ENCODE measurements at places on chromosomes 1 and 21.

GRCh38 chr1:43432907-43433306 lies 20.8 kb downstream of the HYI start:
- no peak for DNase-seq

GRCh38 chr1:69230208-69230607 lies 337.5 kb upstream of the LRRC7 start:
- DNase-seq = no peak

- no peak for DNase-seq
Measured at GRCh38 chr1:29670752-29671151, 434.4 kb downstream of the PTPRU start.

GRCh38 chr21:34128674-34129038 lies 55.3 kb downstream of the MRPS6 start:
- no peak for DNase-seq

DNA sequence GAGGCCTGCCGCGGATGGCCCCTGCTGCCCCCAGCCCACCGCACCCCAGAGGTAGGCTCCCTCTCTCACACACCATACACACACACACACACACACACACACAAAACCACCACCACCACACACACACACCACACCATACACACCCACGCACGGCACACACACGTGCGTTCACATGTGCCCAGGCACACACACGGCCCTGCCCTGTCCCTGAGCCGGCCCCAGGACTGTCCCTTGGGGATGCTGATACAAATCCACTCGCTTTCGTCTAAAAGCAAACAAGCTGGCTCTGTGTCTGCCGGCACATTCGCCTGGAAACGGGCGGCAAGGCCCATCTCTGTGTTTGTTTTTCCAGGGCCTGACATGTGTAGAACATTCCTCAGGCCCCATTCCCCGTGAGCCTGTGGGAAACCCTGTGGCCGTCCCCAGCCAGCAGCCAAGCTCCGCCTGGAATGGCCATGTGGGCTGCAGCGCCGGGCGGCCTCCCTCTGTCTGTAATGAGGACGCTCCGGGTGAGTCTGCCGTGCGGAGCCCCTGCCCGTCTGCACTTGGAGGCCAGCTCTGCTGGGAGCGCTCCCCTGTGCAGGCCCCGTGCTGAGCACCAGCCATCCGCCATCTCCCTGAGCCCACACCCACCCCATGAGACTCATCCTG lies 67.4 kb downstream of the DMRTB1 start:
- no peak for DNase-seq

DNA sequence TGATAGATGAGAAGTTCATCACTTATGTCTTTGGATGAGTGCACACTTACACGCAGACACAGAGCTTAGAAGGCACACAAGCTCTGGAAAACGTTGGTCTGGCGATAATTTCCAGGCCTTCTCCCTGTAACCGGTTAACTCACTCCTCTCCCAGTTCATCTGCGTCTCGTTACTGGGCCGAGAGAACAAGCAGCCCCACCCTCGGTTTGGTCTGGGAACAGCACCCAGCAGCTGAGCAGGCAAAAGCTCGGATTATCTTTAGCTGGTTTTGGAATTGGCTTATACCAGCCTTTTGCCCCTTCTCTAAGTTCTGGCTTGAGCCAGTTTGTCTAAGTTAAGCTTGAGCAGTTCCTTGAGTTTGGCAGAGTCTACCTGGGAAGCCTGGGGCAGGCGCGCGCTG lies 27.3 kb upstream of the COL6A1 start:
- no peak for DNase-seq

- no peak for DNase-seq
Measured at GRCh38 chr1:184101141-184101540, 49.6 kb downstream of the TSEN15 start.

DNA sequence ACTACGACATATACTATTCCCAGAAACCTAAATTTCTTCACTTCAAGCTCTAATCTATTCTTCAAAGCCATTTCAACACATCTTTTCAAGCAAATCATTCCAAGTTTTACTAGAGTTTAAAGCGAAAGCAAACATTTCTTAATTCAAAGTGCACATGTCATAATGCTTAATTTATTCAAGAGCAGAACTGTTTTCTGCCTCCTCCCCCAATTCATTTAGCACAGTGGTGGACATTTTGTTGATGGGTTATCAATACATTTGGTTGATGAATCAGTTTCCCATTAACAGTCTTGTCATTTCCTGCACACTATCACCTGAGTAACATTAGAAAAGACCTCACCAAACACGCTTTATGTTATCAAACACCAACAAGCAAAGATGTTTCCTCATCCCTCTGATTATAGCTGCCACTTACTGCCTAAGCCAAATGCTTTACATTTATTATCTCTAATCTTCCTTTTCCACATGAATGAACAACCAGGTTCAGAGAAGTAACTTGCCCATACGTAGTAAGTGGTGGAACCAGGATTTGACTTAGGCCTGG lies 2.0 kb downstream of the SRSF4 start:
- DNase-seq = no peak

DNA sequence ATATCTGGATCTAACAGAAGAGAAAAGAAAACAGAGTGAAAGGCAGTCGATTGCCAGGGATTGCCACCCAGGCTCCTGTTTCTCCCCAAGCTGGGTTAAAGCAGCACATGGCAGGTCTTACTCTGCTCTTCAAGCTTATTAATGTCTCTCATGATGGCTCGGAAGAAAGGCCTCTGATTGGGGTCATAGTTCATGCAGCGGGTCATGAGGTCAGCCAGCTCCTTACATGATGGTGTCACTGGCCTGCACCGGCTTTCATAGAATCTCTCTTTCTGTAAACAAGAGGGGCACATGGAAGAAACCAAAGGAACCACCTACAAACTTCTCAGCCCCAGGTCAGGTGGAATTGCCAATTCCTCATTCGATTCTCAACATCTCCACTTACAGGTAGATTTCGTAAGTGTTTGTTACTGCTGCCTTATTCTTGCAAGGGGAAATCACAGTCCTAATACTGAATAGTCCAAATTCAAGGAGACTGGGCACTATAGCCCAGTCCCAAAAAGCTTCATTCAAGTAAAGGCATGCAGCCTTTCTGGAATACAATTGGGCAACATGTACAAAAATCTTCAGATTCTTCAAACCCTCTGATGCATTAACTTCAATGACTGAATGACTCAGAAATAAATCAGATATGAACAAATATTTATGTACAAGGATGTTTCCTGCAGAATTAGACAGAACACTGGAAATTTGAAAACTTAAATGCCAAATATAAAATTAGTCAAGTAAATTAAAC lies 96.6 kb downstream of the RAVER2 start:
- no peak for DNase-seq

- DNase-seq = no peak
Measured at GRCh38 chr1:1627261-1627828, 4.6 kb upstream of the MMP23B start.

DNA sequence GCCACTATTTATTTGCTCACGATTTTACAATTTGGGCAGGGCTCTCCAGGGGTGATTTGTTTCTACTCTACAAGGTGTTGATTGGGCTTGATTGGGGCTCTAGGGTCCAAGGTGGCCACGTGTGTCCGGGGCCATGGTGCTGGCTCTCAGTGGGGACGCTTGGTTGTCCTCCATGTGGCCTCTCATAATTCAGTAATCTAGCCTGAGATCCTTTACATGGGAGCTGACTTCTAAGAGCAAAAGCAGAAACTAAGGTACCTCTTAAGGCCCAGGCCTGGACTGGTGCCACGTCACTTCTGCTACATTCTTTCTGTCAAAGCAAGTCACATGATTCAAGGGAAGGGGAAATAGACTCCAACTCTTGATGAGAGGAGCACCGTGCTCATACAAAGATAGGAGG lies 8.1 kb upstream of the PSRC1 start:
- no peak for DNase-seq

DNA sequence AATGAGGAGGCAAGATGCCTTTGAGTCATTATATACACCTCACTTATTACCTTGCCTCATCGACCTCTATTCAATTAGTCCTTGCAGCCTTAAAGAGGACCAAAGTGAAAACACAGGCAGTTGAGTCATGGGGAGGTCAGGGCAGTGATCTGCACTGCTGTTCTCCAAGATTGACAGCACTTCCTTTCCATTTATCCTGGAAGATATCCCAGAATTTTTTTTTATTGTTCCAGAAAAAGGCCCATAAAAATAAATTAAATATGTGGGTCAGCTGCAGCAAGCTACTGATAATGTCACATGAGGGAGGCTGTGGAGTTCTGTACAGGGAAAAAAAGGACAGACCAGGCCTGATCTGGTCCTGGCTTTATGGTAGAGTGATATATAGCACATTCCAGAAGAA lies 33.2 kb upstream of the CDC42BPA start:
- peak; percentile 53 for DNase-seq

DNA sequence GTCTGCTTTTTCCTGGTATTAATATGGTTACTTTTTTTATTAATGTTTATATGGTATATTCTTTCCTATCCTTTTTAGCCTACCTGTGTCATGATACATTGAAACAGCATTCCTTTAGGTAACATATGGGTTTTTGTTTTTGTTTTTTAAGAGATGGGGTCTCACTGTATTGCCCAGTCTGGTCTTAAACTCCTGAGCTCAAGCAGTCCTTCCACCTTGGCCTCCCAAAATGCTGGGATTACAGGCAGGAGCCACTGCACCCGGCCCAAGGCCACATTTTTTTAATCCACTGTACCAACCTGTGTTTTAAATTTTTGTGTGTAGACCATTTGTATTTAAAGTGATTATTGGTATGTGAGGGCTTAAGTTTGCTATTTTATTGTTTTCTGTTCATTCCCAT lies 43.1 kb downstream of the PKN2 start:
- no peak for DNase-seq

DNA sequence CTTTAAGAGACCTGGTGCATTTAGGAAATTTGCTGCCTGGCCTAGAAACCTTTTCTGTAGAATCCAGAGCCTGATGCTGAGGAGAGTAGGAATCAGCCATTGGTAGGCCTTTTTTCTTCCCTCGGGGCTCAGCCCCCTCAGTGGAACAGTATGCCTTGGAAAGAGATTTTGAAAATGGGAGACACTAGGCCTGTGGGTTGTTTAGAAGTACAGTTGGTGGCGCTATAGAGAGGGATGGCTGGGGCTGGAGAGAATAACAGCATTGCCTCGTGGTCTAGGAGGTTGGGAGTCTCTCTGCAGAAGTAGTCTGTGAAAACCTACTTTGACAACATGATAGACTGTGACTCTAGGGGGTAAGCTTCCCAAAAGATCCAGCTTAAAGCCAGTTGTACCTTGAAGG lies 8.2 kb downstream of the KIF2C start:
- no peak for DNase-seq

GRCh38 chr1:910881-911721 lies 12.6 kb upstream of the SAMD11 start:
- DNase-seq = peak; percentile 87

DNA sequence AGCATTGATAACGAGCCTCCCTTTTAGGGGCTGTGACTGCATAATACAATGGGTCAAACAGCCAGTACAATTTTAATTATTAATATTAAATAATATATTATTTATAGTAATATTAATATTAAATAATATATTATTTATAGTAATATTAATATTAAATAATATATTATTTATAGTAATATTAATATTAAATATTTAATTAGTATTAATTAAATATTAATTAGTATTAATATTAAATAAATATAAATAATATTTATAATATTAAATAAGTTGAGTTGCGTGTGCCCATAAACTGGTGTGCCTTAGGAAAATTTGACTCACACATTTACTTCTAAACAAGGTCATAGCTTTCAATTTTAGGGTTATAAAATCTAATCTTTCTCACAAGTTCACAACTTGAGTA lies 509.3 kb upstream of the RGS18 start:
- no peak for DNase-seq

GRCh38 chr1:3197781-3198316 lies 128.8 kb downstream of the PRDM16 start:
- no peak for DNase-seq

GRCh38 chr1:115729756-115730155 lies 38.8 kb downstream of the CASQ2 start:
- DNase-seq = no peak

DNA sequence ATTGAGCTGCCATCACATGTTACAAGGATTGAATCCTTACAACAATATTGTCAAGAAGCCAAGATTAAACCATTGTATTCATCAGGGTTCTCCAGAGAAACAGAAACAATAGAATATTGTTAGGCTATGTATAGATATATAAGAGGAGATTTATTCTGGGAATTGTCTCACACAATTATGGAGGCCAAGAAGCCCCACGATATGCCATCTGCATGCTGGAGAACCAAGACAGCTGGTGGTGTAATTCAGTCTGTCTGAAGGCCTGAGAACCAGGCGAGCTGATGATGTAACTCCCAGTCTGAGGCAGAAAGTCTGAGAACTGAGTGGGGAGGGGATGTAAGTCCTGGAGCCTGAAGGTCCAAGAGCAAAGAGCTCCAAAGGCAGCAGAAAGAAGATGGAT lies 14.5 kb upstream of the TTF2 start:
- DNase-seq = no peak

GRCh38 chr1:7684132-7684531 lies 87.0 kb upstream of the VAMP3 start:
- DNase-seq = no peak

GRCh38 chr1:35319988-35320713 lies 51.6 kb downstream of the ZMYM4 start:
- no peak for DNase-seq

GRCh38 chr1:178739285-178740045 lies 14.4 kb downstream of the RALGPS2 start:
- DNase-seq = no peak

DNA sequence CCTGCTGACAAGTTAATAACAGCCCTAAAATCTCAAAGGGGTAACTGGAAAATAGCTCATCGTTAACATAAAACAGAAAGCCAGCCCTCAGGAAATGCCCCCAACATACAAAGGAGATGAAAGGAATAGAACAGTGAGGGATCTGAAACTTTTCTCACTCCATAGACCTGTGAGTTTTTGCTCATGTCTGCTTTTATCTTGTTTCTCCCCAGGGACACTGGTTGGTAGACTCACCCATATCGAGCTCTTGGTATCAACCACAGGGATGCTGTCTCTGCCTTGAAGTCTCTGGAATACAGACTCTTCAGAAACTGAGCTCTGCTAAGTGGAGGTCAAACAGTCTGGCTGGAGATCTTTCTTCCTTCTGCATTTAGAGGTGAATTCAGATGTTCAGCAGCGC lies 77.4 kb upstream of the CAMK1G start:
- no peak for DNase-seq

DNA sequence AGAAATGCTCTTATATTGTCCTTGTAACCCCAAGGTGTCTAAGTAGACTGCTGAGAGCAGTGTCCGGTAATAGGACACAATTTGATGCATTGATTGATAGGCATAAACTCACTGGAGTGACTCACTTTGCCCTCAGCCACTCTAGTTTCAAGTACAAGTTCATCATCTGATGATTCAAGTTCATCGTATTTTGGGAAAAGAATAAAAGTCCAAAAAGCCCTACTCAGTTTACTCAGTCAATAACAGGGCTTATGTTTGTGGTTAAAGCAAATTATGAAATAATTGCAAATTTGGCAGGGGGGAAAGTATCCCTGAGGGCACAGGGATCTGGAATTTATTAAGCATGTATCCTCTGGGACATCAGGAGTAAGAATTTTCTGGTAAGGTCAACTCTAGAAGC lies 7.6 kb upstream of the ATF3 start:
- DNase-seq = no peak

Data from RWPE1 (cell line).